ENCODE measurements at places on chromosomes 6 and 20. TPM values are rescaled to one million over a fixed set of nuclear protein-coding genes. Genes with fewer than 3 reads are reported as not detected.

- peak; percentile 6 for DNase-seq
These were observed 240.9 kb downstream of the PHACTR1 start for GRCh38 chr6:12957321-12958051.

DNA sequence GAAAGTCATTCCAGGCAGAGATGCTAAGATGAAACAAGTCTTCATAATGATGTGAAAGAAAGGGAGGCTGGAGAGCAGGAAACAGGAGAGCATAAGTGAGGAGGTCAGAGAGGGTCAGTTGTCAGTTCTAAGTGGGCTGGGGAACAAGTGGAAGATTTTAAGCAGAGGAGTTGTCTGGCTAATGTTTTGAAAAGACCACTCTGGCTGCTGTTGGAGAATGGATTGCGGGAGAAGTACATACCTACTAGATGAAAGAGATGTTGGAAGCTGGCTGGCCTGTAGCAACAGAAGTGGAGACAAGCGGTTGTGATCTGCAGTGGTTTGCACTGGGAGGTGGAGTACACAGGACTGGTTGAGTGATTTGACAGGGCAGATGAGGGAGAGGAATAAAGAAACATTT is 10.1 kb downstream of the SLC35F1 start:
- DNase-seq, result no peak

DNA sequence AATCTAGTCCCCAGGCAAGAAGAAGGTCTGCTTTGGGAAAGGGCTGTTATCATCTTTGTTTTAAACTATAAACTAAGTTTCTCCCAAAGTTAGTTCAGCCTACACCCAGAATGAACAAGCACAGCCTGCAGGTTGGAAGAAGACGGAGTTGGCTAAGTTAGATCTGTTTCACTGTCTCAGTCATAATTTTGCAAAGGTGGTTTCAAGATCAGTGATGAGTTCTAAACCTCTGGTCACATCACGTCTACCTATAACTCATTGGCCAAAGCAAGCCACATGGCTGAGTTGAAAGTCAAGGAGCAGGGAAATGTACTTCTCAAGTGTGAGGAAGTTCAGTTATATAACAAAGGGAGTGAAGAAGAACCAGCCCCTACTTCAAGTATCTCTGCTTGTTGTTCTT is 50.5 kb upstream of the ECI2 start:
- DNase-seq, result no peak

- no peak for DNase-seq
These were observed 28.3 kb downstream of the COL20A1 start for GRCh38 chr20:63321148-63321831.

DNA sequence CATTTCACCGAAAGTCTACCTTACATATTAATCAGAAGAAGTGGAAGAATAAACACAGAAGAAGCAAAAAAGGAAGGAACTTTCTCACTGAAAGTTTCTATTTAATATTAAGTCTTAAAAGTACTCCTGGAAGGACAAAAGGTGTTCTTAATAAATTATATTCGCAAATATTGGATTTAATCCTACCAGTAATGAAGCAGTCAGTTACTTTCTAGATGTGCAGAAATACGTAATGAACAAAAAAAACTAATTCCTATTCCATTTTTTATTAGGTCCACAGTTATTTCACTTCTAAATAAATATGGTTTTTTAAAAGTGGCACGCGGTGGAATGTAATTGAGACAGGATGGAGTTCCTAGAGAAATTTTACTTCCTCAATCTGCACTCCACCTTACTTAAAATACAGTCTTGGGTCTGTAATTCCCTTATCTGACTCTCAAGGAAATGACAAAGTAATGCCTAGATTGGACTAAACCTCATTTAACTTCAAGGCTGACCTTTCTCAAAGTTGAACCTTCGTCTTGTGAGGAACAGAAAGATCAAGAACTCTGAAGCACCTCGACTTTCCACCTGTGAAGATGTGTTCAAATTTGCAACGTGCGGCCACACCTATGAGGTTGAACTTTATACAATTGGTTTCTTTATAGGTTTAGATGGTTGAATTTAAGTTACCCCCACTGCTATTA is 1.1 kb upstream of the TRAM2 start:
- DNase-seq, result no peak

DNA sequence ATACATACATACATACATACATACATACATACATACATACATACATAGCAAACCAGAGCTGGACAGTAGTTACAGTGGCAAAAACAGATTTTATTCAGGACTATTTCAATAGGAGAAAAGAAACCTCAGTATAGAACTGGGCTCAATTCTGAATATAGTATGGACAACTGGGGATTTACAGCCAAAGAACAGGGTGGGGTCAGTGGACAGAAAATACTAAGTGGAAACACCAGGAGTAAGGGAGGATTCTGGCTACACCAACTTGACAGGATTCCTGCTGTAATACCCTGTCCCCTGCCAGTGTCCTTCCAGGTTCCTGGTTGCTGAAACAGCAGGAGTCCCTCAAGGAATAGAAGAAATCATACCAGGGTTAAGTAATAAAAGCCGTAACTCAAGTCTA is 293.1 kb downstream of the SLC35F1 start:
- no peak for DNase-seq

DNA sequence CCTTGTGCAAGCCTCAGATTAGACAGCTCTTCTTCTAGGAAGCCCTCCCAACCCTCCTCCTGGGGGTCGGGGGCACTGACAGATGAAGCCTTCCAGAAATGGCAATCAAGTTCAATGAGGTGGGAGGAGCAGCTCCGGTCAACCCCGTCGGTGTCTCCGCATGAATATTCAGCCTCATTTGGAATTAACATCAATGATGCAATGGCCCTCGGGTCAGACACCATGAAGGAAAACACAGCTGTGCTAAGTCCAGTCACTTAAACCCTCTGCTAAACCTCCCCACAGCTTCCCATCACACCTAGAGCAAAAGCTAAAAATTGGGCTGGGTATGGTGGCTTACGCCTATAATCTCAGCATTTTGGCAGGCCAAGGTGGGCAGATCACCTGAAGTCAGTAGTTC is 36.5 kb downstream of the ZNF217 start:
- DNase-seq, result no peak

GRCh38 chr6:148200781-148201180 is 141.9 kb upstream of the SASH1 start:
- no peak for DNase-seq

DNA sequence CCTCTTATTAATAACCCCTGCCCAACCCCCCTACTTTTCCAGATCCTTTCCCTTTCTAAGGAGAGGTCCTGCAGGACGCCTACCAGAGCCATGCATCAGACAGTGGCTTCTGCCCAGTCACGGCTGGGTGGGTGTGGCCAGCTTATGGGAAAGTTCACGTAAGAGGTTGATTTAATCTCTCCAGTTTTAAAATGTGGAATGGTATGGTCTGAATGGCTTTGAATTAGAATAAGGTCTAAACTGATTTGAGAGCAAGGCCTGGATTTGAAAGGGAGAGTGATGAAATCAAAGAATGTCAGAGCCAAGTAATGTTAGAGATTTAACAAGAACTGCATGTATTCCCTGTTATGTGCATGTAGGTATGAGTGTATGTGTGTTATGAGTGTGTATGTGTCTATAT is 275.7 kb downstream of the PAX1 start:
- peak; percentile 17 for DNase-seq

GRCh38 chr6:39273406-39273821 is 40.8 kb downstream of the KCNK17 start:
- DNase-seq, result no peak

- no peak for DNase-seq
These were observed 64.4 kb downstream of the HACE1 start for GRCh38 chr6:104795363-104795762.

DNA sequence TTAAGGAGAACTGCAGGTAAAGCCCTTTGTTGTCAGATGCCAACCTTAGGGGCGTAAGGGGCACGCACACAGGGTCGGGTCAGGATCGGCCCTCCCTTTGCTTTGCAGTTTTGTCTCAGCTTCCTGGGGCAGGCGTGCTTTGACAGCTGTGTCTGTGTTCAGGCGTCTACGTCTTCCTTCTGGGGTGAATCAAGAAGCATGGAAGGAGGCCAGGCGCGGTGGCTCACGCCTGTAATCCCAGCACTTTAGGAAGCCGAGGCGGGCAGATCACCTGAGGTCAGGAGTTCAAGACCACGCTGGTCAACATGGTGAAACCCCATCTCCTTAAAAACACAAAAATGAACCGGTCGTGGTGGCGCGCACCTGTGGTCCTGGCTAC is 1.3 kb downstream of the ZGPAT start:
- no peak for DNase-seq

GRCh38 chr20:33062105-33062824 is 8.6 kb downstream of the BPIFB3 start:
- no peak for DNase-seq

DNA sequence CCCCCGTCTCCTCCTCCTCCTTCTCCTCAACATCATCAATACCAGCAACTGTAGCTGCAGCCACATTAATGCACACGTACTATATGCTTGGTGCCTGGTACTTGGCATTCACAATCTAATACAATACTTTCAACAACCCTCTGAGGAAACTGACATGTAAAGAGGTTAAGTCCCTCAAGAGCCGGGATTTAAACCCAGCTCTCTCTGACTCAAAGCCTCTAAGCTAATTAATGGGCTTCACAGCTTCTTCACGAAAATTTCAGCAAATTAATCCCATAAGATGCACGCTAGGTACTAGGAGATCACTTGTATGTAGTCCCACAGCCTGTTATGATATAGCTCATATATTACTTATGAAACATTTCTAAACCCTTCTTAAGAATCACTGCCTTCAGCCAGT is 73.1 kb upstream of the IPCEF1 start:
- DNase-seq, result no peak

- DNase-seq, result no peak
These were observed 39.9 kb upstream of the FRMD1 start for GRCh38 chr6:168118935-168119334.

DNA sequence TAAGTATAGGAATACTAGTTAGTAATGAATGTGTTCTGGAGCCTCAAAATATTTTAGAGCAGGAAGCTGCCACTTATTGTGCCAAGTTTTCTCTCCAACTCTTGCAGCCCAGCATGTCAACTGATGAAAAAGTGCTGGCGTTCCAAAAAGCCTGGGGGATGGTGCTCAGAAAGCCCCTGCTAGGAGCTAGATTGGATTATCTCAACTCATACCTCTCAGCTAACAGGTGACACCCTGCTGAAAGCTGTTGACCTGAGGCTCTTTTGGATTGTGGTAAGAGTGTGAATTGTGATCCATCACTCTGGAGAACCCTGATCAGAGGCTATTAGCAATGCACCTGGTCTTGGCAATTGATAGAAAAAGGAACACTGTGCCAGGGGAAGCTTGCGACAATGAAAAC is 580.4 kb downstream of the EYS start:
- DNase-seq, result no peak

DNA sequence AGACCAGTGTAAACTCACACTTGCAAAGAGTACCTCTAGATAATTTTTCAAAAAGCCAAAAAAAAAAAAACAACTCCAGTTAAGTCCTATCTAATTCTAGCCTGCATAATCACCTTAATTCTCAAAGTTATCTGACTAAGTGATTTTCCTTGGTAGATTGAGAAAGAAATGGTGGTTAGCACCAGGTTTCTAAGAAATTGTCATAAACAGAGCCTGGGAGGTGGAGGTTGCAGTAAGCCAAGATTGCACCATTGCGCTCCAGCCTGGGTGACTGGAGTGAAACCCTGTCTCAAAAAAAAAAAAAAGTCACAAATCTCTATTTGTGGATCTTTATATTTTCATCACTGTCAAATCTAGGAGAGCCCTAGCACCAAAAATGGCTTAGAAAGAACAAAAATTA is 8.9 kb downstream of the FBXO5 start:
- DNase-seq, result no peak

DNA sequence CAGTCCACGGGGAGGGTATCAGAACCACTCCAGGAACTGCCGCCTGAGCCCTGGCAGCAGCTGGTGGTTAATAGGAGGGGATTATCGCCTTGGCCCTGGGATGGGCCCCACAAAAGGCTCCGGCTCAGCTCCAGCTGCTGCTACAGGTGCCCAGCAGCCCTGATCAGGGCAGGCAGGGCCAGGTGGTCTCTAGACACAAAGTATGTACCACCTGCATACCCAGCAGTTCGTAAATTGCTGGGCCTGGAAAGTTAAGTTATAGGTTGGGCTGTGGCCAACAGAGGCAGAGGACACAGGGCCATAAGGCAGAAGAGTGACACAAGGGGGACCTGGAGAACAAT is 35.1 kb downstream of the RRBP1 start:
- no peak for DNase-seq

DNA sequence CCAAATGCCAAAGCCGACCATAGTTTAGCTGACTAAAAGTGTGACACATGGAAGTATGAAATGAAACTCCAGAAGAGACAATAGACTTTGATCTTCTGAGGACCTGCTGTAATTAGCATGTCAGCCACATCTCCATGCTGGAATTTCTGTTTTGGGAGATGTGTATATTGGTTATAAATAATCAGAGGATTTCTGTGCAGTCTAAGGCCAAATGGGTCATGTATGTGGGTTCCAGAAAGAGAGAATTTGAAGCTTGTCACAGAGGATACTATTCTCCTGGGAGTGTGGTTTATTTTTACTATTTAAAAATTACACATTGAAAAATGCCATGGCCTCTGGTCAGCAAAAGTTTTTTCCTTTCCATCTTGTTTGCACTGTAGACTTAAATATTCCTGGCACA is 405.5 kb upstream of the PLCB4 start:
- DNase-seq, result no peak

- no peak for DNase-seq
These were observed 41.6 kb downstream of the IYD start for GRCh38 chr6:150410399-150410798.

The CUTA gene
- polyA plus RNA-seq, result 175 TPM

The KCNK15 gene
- polyA plus RNA-seq, result 0.67 TPM

The CRISP2 gene
- not detected for polyA plus RNA-seq

The KCNK16 gene
- not detected for polyA plus RNA-seq

The ACTL10 gene
- polyA plus RNA-seq, result not detected

The ERVFRD-1 gene
- not detected for polyA plus RNA-seq

The SYNCRIP gene
- 100 TPM for polyA plus RNA-seq

The RAET1E gene
- 3.3 TPM for polyA plus RNA-seq

The CST7 gene
- not detected for polyA plus RNA-seq

The COX4I2 gene
- polyA plus RNA-seq, result not detected

The LKAAEAR1 gene
- 0.60 TPM for polyA plus RNA-seq

The LZTS3 gene
- polyA plus RNA-seq, result 4.2 TPM

The PBOV1 gene
- polyA plus RNA-seq, result not detected

The CTCFL gene
- polyA plus RNA-seq, result 0.03 TPM

The BCAS4 gene
- polyA plus RNA-seq, result 46.6 TPM

Measured in A549 (cell line).